ENCODE measurements at places on chromosomes 11 and 22. TPM values are rescaled to one million over a fixed set of nuclear protein-coding genes. Genes with fewer than 3 reads are reported as not detected.
A peak's percentile ranks its signal among the peaks of the same experiment; 100 is the strongest.

DNA sequence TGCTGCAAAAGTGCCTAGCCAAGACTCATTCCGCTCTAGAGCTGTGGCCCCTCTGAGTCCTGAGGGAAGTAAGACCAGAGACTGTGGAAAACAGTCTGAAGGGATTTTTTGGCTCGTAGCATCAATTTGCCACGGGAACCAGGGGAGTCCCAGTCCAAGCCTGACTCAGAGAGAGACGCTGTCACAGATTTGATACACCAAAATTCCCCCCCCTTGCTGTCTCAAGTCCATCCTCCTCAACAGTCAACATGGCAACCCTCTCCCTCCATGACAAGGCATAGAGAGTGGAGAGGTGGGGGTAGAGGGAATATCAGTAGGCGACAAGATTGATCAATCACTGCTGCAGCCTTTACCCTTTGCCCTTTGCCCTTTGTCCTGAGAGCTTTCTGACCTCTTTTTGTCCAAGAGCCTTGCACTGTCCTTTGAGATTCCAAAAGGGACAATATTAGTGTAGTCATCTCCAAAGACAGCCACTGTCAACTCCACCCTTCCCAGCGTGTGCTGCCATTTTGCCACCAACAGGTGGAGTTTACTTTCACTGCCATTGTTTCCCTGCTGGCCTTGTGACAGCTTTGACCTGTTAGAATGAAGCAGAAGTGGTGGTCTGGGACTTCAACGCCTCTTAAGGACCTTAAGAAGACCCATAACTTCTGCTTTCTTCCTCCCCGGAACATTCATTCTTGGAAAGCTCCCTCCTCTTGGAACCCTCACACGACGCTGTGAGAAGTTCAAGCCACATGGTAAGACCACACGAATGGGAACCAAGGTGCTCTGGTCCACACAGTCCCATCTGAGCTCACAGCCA is 7.3 kb downstream of the SLC15A3 start:
- DNase-seq, result no peak

GRCh38 chr11:100061006-100061405 is 626.1 kb upstream of the ARHGAP42 start:
- no peak for DNase-seq

The TEAD1 gene
- 105 TPM for total RNA-seq

- no peak for DNase-seq
Measured at GRCh38 chr22:40616578-40616977, 19.9 kb downstream of the MRTFA start.

DNA sequence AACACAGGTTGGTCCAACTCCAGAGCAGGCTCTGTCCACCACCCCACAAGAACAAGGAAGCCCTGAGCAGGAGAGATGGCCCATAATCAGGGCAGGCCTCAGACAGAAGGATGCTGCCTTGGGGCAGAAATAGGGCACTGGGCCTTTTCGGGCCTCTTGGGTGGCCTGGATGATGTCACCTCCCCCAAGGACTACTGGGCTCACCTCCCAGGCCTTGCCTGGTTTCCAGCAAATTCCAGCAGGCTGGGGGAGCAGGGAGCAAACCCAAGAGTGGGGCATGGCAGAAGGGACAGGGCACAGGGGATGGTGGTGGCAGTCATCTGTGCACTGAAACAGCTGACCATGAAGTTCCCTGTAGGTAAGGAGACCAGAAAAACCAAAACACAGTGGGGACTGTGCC is 5.3 kb upstream of the NAA40 start:
- DNase-seq, result no peak

The GRAMD1B gene
- total RNA-seq, result 4.8 TPM

DNA sequence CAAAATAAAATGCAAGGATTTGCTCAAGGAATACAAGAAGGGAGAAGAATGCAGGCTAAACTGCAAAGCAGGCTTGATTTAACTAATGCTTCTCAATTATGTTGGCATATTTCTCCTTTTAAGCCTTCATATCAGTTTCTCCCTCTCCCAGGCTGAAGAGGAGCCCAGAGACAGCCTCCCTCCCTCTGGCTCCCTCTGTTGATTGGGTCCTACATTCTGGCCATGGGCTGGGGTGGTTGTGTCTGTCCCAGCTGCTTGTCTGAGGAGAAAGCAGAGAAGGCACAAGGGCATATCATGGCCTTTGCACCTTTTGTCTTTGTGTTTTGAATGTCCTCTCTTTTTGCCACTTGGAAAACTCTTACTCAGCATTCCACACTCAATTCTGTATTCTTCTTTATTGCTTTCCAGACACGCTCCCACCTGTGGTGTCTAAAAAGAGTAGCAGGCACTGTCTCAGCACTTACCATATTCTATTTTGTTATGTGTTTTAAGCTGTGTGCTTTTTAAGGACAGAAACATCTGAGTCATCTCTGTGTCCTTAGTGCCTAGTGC is 77.4 kb downstream of the INSC start:
- DNase-seq, result no peak

DNA sequence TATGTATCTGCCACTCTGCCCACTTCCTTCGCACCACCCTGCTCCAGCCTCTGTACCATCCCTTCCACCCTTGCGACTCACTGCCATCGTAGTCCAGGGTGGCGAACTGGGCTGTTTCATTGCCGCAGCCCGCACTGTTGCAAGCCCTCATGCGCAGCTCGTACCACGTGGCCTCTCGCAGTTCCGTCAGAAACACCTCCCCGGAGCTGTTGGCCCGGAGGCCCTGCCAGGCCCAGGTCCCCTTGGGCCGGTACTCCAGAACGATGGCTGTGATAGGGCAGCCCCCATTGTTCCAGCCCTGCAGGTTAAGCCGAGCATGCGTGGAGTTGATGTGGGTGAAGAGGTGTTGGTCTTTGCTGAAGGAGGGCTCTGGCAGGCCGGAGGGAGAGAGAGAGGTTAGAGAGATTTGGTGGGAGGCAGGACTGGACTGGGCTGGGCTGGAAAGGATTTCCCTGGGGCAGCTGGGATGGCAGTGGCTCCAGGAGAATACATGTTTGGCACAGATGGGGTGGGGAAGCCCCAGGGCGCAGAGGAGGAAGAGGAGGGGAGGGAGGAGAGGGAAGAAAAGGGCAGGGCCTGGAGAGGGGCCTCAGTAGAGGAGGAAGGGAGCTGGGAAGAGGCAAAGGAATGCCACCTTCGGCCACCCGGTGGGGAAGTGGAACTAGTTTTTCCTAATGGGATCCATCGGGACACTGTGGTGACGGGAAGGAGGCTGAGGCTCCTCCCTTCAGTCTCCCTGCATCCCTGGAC is 109.6 kb downstream of the CEP164 start:
- no peak for DNase-seq

DNA sequence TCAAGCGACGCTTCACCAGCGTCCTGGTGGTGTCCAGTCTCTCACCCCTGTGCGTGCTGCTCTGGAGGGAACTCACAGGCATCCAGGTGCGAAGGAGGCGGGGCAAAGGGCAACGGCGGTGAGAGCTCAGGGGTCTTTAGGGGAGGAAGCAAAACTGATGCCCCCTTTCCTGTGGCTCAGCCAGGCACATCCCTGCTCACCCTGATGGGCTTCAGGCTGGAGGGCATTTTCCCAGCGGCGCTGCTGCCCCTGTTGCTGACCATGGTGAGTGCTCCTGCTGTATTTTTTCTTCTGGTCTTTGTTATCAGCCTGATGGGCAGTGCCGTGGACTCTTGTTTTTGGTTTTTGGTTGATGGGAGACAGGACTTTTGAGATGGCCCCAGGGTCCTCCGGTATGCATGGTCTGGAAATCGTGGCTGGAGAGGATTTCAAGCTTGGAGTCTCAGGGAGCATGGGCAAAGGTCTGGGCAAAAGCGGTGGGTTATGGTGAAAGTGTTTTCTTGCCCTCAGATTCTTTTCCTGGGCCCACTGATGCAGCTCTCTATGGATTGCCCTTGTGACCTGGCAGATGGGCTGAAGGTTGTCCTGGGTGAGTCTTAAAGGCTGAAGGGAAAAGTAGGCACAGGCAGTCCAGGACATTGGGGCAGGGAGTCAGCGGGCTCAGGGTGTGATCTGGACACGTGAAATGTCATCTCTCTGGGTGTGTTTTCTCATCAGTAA is 695 bp downstream of the RCE1 start:
- DNase-seq, result no peak

The OR52H1 gene
- not detected for total RNA-seq

- no peak for DNase-seq
Measured at GRCh38 chr11:112523477-112523876, 262.8 kb upstream of the PLET1 start.

The CASTOR1 gene
- 19.1 TPM for total RNA-seq

The PATE4 gene
- total RNA-seq, result not detected

GRCh38 chr11:94315664-94316063 is 11.3 kb downstream of the IZUMO1R start:
- peak; percentile 44 for DNase-seq

DNA sequence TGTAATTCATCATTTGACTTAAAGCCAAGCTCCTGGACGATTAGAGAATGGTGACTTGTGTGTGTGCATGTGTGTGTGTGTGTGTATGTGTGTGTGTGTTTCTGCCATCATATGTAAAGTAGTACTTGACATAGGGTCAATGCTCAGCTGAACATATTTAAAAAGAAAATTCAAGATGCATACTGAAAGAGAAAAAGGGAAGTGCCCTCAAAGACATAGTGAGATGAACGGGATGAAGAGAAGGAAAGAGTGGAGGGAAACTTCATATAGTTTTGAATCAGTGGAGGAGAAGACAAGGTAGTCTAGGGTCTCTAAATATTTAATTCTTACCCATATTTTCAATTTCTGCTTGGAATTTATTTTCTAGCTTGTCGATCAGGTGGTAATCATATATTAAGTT is 4.0 kb downstream of the TCN1 start:
- DNase-seq, result no peak

- peak; percentile 58 for DNase-seq
Measured at GRCh38 chr11:72263361-72263760, 19.4 kb upstream of the PHOX2A start.

GRCh38 chr22:28198692-28199091 is 279.6 kb upstream of the PITPNB start:
- no peak for DNase-seq

DNA sequence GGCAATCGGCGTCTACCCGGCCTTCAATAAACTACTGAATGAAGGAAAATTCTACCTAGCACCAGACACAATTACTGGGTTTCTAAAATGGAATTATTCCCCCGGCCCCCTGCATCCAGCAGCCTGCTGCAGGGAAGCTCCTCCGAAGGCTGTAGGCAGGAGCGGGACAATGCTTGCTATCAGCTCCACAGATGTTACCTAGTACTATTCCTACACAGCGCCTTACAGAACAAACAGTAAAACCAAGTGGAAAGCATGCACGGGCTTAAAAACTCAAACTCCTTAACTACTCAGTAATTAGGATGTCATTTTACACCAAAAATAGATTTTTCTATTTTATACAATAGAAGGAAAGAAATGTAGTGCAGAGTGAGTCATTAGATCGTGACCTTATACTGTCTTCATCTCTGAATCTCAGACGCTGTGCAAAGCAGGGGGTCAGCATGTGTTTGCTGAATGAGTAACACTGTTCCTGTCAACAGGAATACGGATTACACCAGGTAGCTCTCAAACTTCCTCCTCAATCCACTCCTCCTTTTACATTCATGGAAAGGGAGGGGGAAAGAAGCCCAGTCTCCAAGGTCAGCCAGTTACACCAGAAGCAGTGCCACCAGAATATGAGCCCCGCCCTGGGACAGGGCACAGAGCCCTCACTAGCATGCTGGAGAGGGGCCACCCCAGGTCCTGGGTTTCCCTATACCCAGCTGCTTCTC is 74.9 kb downstream of the PACSIN2 start:
- DNase-seq, result peak; percentile 84

GRCh38 chr22:43854786-43855271 is 7.5 kb downstream of the SULT4A1 start:
- no peak for DNase-seq

The PACSIN2 gene
- 66.3 TPM for total RNA-seq

DNA sequence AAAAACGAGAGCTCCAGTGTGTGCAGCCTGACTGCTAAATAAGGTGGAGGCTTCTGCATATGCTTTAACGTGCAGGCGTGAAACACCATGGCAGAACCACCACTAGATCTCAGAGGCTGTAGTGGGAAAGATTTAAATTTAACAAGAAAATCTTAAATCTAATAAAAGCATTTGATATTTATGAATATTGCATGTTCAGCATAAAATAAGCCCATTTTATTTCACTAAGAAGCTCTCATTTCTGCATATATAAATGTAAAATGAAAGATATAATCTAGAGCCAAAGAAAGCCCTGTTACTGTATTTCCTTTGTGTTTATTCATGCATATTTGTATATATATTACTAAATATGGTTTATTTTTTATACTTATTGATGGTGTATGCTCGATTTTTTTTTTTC is 188.3 kb downstream of the DDX10 start:
- no peak for DNase-seq

Measured in LHCN-M2 (cell line).